ENCODE measurements at places on chromosomes 5 and 9. TPM values are rescaled to one million over a fixed set of nuclear protein-coding genes. Genes with fewer than 3 reads are reported as not detected.

Gene VPS13A
- 24.1 TPM for total RNA-seq

Gene PCDHGA6
- total RNA-seq, result 4.8 TPM

Gene SMIM33
- not detected for total RNA-seq

Gene STK32A
- total RNA-seq, result 1.4 TPM

Gene PCDHB16
- under 0.01 TPM for total RNA-seq

Gene HEMGN
- not detected for total RNA-seq

Gene KIF3A
- total RNA-seq, result 10.1 TPM

Gene TXNDC8
- not detected for total RNA-seq

Gene UBE2QL1
- not detected for total RNA-seq

Gene CARTPT
- total RNA-seq, result not detected

Gene GABRA6
- 0.29 TPM for total RNA-seq

Gene CD274
- total RNA-seq, result 6.6 TPM

Gene GLRA1
- not detected for total RNA-seq

Gene CBY3
- total RNA-seq, result 0.29 TPM

Gene OR4F3
- not detected for total RNA-seq

Gene CTXN3
- total RNA-seq, result not detected

Gene CENPH
- 13.0 TPM for total RNA-seq

Gene PCDHA1
- total RNA-seq, result not detected

Gene GARIN3
- total RNA-seq, result not detected

Gene PLK2
- total RNA-seq, result 325 TPM

Gene OTULINL
- 0.66 TPM for total RNA-seq

Gene NTMT1
- 29.1 TPM for total RNA-seq

Gene GABRG2
- 2.6 TPM for total RNA-seq

Gene PDZD2
- total RNA-seq, result 0.44 TPM

Gene KIF4B
- 0.14 TPM for total RNA-seq

Gene TCF7
- total RNA-seq, result 0.44 TPM

Gene DMRTA1
- total RNA-seq, result 0.66 TPM

Gene PPP1R26
- 13.6 TPM for total RNA-seq

Gene PCDHA12
- under 0.01 TPM for total RNA-seq

Gene ST8SIA4
- 3.0 TPM for total RNA-seq

Gene CARD9
- total RNA-seq, result 3.9 TPM

Gene DMRT3
- total RNA-seq, result not detected
